T-helper 2 cell (primary cell): ENCODE measurements at places on chromosomes 5 and 9.

DNA sequence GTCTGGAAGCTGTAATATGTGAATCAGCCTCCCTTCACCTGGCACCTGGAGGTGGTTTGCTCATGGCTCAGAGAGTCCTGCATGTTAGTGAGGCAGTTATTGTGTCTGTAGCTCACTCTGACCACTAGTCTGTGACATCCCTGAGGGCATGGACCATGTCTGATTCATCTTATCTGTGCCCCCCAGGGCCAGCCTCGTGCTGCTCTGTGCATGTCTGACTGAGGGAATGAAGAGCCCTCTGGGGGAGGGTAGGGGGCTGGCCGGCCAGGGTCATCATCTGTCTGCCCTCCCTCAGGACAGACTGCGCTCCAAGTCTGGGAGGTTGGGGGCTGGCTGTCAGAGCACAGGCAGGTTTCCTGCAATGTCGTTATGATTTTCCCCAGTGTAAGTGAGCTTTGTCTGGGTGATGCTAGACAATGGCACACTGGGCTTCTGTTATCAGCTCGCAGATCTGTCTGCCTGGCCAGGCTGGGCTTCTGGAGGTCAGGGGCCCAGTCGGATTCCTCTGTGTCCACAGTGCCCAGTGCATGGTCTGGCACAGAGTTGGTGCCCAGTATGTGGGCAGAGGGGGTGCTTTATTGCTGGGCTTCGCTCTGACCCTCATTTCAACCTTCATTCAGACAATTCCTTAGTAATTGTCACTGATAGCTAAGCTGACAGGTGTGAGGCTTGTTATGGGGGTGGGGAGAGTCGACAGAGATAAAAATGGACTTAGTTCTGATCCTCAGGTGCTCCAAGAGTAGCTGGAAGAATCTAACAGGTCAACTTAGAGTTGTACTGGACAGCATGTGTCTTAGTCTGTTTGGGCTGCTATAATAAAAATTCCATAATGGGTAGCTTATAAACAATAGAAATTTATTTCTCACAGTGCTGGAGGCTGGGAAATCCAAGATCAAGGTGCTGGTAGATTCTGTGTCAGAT is 85.7 kb upstream of the SHB start:
- DNase-seq, result no peak

- DNase-seq, result no peak
Measured at GRCh38 chr5:154408811-154409210, 37.0 kb upstream of the SAP30L start.

DNA sequence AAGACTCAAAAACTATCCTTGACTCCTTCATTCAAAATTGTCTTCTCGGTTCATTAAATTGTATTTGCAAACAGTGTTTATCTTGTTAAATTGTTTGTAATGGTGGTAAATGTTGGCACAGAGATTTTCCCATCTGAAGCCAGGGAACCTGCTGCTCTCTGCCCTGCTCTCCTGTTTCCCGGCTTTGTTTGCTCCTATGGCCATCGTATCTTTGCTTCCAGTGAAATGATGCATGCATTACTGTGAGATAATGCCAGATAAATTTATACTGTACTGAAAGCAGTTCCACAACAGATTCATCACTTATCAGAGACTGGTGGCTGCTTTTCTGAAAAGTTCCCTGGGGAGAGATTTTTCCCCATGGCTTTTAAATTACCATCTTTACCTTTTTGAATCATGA is 81.4 kb downstream of the CD180 start:
- no peak for DNase-seq

DNA sequence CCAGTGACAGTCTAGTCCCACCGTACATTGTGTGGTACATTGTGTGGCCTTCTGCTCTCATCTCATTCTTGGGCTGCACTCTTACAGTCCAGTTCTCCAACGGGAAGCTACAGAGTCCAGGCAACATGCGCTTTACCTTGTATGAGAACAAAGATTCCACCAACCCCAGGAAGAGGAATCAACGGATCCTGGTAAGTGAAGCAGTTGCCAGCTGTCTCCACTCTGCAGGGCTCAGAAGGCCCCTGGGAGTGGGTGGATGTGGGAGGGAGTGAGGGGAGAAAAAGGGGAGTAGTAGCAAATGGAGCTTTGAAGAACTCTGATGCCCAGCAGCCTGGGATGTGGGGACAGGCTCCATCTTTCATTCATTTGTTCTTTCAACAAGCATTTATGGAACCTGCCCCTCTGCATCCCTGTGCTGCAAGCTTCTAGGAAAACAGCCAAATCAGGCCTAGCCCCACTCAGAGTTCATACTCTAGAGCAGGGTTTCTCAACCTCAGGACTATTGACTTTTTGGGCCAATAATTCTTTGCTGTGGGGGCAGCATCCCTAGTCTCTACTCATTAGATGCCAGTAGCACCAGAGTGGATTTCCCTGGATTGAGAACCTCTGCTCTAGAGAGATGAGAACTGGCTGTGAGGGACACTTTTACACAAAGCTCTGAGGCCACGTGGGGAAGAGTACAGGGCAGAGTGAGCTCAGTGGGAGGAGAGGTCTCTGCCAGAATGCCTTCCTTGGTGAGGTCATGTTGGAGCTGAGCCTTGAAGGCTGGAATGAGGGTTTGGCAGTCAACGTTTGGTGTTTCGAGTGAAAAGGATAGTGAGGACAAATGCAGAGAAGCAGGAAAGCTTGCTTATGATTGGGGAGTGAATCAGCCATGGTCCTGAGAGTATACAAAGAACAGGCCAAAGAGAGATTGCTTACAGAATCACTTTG is 1.1 kb downstream of the POLR1E start:
- no peak for DNase-seq

- no peak for DNase-seq
Measured at GRCh38 chr5:82886911-82887310, 190.3 kb downstream of the TMEM167A start.

- no peak for DNase-seq
Measured at GRCh38 chr9:93586290-93587057, 10.1 kb downstream of the PHF2 start.

- peak; percentile 92 for DNase-seq
Measured at GRCh38 chr9:71858812-71859211, 52.2 kb downstream of the ABHD17B start.

- DNase-seq, result no peak
Measured at GRCh38 chr5:157366741-157367674, 93.0 kb upstream of the NIPAL4 start.

- no peak for DNase-seq
Measured at GRCh38 chr5:161387121-161387520, 159.4 kb downstream of the GABRB2 start.

- DNase-seq, result no peak
Measured at GRCh38 chr9:69946800-69947437, 96.7 kb upstream of the MAMDC2 start.
